ENCODE measurements at places on chromosomes 1 and 21.

- no peak for DNase-seq
Measured at GRCh38 chr21:15095326-15095725, 30.5 kb upstream of the NRIP1 start.

- DNase-seq = no peak
Measured at GRCh38 chr1:190147616-190148015, 330.0 kb downstream of the BRINP3 start.

DNA sequence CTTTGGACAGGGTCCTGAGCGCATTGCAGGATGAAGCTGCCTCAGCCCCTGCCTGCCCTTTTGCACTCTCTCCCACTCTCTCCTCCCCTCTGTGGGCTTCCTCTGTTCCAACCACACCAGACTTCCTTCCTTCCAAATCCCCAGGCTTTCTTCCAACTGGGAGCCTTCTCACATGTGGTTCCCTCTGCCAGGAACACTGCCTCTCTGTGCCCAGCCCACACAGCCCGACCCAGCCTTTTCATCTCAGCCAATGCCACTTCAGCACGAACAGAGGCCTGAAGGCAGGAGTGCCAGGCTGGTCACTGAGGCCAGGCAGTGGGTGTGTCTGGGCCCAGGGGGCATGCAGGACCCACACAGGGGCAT is 5.9 kb downstream of the SELENON start:
- DNase-seq = no peak

- peak; percentile 86 for DNase-seq
Measured at GRCh38 chr1:246577720-246578106, 11.5 kb downstream of the CNST start.

DNA sequence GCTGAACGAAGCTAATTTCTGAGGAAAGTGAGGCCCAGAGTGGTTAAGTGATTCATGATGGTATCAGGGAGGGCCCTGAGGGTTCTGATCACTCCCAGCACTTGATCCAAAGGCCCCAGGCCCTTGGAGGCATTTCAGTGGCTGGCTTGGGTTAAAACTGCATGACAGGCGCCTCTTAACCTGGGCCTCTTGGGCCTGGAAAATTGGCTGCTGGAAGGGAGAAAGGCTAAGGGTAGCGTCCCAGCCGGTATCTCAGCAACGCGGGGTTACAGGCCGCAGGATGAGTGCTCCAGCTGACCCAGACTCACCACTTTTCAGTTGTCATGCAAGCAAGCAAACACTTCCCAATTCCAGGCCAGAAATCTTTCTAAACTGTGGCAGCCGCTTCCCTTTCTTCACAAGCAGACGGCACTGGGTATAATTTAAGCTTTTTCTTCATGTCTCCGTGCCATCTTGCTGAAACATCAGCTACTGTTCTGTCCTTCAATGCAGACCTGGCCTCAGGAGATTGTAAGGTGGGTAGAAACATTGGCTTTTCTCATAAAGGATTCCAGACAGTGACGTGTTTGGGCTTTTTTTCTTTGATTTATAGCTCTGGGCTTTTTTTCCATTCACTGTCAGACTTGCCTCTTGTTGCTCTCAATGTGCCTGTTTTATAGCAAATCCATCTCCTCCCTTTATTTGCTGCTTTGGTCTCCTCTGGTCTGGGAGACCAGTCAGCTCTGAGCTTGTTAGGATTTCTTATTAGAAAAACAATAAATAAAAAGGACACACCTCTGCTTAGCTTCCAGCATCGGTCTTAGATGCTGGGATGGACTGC is 229.1 kb downstream of the KCNJ6 start:
- DNase-seq = peak; percentile 42

- no peak for DNase-seq
Measured at GRCh38 chr1:239155466-239156091, 230.8 kb upstream of the CHRM3 start.

- DNase-seq = no peak
Measured at GRCh38 chr1:225736437-225737098, 41.1 kb upstream of the SRP9 start.

- DNase-seq = no peak
Measured at GRCh38 chr1:87213135-87213515, 115.6 kb upstream of the LMO4 start.

- DNase-seq = peak; percentile 96
Measured at GRCh38 chr1:244254467-244254866, 197.2 kb downstream of the ADSS2 start.

Measured in KBM-7 (cell line).